ENCODE measurements at places on chromosomes 7 and 10.

GRCh38 chr10:80537086-80537735 is 491 bp upstream of the SH2D4B start:
- no peak for DNase-seq

GRCh38 chr7:17722798-17723197 is 217.5 kb downstream of the SNX13 start:
- no peak for DNase-seq

GRCh38 chr10:112838784-112839481 is 111.1 kb upstream of the TCF7L2 start:
- no peak for DNase-seq

DNA sequence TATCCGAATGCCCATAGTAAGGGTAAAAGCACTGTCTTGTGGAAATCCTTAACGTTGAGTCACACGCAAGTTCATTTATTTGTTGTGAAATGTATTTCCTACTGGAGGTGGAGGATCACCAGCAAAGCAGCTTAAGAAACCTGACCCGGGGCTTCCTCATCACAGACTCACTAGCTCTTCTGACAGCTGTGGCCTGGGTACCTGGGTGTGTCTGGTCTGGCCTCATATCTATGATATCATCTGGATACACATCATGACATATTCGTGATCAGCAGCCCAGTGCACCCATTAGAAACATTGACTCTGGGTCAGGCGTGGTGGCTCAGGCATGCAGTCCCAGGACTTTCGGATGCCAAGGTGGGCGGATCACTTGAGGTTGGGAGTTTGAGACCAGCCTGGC is 8.8 kb downstream of the DRGX start:
- no peak for DNase-seq

DNA sequence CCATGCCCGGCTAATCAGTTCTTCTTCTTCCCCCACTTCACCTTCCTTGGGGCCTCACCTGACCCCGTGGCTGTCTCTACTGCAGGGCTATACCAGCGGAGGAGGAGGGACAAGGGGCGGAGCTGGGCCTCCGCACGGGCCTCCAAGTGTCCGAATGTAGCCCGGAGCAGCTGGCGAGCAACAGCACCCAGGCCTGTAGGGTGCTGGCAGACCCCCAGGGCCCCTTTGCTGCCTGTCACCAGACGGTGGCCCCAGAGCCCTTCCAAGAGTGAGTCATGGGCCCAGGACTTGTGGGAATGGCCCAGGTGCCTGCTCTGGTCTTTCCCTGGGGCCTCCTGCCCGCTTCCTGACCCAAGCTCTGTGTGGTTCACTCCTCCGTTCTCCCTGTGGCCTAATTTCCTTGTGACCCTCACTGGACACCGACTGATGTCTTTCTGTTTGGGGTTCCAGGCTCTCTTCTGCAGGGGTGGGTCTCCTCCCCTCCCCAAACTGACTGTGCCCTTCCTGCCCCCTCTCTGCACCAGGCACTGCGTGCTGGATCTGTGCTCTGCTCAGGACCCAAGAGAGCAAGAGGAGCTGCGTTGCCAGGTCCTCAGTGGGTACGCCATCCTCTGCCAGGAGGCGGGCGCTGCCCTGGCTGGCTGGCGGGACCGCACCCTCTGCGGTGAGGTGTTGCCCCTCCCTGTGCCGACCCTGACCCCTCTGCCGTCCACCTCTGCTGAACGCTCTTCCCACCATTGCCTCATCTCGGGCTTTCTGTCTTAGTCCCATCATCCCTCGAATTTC is 35.2 kb downstream of the EPHB4 start:
- no peak for DNase-seq

GRCh38 chr7:22064816-22065215 is 119.1 kb upstream of the CDCA7L start:
- DNase-seq = no peak

GRCh38 chr7:1637155-1637554 is 32.9 kb upstream of the ELFN1 start:
- DNase-seq = no peak

All from T-helper 17 cell (primary cell).